T-helper 9 cell (primary cell): ENCODE measurements at places on chromosomes 1 and 21.
A peak's percentile ranks its signal among the peaks of the same experiment; 100 is the strongest.

DNA sequence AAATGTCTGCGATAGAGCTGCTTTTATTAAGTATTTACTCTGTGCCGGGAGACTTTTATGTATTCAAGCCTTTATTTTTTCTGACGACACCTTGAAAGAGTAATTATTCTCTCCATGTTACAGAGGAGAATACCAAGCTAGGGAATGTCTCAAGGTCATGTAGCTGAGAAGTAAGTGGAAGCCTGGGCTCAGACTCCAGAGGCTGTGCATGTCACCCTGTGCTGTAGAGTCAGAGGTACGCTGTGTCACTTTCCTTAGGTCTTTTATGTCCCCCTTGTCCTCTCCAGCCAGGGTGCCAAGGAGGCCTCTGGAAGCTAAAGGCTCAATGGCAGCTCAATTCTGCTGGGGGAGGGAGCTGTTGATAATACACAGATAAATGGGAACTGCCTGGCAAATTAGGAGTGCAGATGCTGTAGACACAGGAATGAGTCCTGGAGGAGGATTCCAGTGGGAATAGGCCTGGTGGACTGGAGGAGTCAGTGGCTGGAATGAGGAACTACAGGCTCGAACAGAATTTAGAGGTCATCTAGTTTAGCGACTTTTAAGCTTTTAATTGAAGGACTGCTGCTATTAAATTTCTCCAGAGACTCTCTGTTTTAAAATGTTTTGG is 9.3 kb upstream of the IL19 start:
- no peak for DNase-seq

DNA sequence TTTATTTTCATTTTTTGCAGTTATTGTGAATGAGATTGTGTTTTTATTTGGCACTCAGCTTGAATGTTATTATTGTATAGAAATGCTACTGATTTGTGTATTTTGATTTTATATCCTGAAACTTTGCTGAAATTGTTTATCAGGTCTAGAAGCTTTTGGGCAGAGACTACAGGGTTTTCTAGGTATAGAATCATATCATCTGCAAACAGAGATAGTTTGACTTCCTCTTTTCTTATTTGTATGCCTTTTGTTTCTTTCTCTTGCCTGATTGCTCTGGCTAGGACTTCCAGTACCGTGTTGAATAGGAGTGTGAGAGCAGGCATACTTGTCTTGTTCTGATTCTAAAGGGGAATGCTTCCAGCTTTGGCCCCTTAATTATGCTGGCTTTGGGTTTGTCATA is 27.3 kb downstream of the ZNF691 start:
- no peak for DNase-seq

DNA sequence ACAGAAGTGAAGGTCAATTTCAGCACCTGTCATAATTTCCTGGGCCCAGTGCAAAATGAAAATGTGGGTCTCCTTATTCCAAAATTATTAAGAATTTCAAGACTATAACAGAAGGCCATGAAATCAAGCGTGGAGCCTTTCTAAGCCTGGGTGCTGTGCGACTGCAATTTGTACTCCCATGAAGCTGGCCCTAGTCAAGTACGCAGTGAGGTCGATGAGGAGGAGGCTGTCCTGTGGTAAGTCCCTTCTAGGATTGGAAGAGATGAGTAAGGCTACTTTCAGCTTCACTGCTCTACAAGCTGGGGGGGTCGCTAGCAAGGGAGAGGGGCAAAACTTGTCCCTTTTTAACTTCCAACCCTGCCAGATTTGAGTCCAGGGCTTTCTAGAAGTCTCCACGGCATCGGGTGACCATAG is 410 bp upstream of the NUDC start:
- no peak for DNase-seq

- no peak for DNase-seq
Measured at GRCh38 chr1:220741349-220741748, 6.8 kb upstream of the MTARC2 start.

- no peak for DNase-seq
Measured at GRCh38 chr21:36255663-36256062, 64.3 kb upstream of the MORC3 start.

- no peak for DNase-seq
Measured at GRCh38 chr1:59412718-59413326, 115.9 kb downstream of the FGGY start.

DNA sequence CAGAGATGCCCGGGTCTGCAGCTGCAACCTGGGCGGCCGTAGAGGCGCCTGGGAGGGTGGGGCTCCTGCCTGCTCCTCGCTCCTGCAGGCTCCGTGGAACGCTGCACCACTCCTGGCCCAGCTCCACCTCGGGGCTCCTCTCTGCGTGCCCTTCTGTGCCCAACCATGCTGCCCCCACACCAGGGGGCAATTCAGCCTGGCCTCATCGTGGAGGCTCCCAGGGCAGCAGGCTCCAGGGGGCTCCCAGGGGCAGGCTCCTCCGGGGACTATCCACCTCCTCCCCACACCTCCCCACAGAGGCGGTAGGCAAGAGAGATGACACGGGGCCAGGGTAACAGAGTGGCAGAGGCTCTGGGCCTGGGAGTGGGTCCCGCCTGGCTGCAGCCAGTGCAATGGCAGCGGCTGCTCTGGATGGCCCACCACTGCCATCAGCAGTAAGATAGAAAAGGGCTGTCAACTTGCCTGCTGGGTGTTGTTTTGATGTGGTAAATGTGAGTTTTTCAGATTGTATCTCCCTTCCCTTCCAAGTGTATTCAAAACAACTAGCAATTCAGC is 22.4 kb upstream of the LRRC8C start:
- DNase-seq: peak; percentile 42

GRCh38 chr1:15443281-15443680 is 5.0 kb downstream of the CTRC start:
- DNase-seq: no peak

- no peak for DNase-seq
Measured at GRCh38 chr1:108831225-108831624, 25.7 kb downstream of the AKNAD1 start.

DNA sequence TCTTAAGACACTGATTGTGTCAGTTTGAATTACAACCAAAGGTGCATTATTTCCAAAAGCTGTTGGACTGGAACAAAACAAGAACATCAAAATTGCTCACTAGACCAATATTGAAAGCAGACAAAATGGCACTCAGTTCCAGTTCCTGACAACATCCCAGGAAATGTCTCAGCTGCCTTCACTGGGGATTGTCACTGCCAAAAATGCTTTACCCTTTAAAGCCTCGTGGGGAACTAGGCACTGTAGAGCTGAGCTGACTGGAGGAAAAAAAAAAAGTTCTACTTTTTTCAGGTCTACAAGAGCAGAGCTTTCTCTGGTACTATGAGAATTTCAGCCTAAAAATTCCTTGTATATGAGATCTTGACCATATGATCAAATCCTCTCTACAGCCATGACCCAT is 21.9 kb downstream of the GPR52 start:
- no peak for DNase-seq

DNA sequence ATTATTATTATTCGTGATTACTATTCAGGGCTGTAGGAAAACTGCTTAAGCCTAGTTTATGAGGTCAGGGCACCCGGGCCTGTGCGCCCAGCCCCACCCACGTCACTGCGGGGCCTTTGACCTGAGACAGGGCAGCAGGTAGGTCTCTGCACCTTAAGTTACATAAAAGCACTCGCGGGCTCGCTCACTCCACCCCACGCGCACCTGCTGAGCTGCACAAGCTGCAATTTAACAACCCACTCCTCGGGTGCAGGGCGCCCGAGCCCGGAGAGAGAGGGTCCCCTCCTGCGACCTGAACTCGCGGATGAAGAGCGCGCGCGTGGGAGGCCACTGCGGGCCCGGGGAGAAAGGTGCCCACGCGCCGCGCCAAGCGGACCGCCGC is 477 bp downstream of the ICMT start:
- DNase-seq: no peak

GRCh38 chr1:150777544-150777943 is 12.0 kb upstream of the CTSS start:
- no peak for DNase-seq

GRCh38 chr21:45228171-45228641 is 59.5 kb downstream of the POFUT2 start:
- peak; percentile 57 for DNase-seq

GRCh38 chr1:42700006-42700405 is 17.8 kb downstream of the YBX1 start:
- no peak for DNase-seq

GRCh38 chr1:228862542-228863505 is 127.5 kb downstream of the RHOU start:
- no peak for DNase-seq

GRCh38 chr21:25936776-25937175 is 202.0 kb downstream of the GABPA start:
- no peak for DNase-seq

GRCh38 chr1:192573499-192573898 is 2.1 kb upstream of the RGS1 start:
- no peak for DNase-seq

DNA sequence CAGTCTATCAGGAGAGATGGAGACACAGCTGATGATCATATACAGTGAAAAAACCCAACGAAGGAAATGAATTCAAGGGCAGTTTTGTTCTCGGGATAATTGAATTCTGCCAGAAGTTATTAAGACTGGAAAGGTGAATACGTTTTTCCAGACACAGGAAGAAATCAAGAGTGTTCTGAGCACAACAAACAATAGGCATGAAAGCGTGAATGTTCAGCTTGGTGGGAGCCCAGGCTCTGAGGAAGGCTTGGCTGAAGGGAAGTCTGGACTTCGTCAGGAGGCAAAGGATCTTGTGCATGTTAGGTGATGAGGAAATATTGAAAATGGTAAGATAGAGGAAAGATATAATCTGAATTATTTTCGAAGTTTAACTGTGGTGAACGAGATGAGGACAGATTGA is 50.4 kb downstream of the CYYR1 start:
- DNase-seq: no peak

- no peak for DNase-seq
Measured at GRCh38 chr1:182829285-182829932, 9.7 kb upstream of the DHX9 start.

DNA sequence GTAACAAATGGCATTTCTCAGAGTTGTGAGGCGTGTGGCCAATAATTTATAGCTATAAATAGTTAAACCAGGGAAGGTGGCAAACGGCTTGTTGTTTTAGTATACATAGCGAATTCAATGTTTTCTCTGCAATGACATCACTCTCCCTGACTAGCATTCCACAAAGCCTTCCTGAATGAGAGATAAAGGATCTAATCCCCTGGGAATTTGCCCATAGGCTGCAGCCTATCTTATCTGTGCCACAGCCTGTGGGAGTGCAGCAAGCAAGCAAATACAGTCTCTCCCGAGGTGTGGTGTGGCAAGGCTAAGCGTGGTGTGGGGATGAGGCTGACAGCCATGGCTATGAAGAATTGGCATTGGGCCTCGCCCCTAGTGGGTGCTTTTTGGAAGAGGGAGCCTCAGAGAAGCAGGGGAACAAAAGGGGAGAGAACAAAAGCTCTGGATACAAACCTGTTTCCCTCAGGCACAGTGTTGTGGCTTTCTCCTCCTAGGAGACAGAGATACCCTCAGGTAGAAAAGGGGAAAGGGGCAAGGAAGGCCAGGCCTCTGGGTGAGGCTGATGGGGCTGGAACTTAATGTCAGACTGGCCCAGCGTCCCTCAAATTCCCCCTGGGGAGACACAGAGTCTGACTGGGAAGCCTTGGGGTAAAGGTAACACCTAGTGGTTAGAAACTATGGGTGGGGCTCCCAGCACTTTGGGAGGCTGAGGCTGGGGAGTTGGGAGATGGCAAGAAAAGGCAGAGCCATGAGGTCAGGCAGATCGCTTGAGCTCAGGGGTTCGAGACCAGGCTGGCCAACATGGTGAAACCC is 8.9 kb downstream of the TAGLN2 start:
- DNase-seq: no peak

DNA sequence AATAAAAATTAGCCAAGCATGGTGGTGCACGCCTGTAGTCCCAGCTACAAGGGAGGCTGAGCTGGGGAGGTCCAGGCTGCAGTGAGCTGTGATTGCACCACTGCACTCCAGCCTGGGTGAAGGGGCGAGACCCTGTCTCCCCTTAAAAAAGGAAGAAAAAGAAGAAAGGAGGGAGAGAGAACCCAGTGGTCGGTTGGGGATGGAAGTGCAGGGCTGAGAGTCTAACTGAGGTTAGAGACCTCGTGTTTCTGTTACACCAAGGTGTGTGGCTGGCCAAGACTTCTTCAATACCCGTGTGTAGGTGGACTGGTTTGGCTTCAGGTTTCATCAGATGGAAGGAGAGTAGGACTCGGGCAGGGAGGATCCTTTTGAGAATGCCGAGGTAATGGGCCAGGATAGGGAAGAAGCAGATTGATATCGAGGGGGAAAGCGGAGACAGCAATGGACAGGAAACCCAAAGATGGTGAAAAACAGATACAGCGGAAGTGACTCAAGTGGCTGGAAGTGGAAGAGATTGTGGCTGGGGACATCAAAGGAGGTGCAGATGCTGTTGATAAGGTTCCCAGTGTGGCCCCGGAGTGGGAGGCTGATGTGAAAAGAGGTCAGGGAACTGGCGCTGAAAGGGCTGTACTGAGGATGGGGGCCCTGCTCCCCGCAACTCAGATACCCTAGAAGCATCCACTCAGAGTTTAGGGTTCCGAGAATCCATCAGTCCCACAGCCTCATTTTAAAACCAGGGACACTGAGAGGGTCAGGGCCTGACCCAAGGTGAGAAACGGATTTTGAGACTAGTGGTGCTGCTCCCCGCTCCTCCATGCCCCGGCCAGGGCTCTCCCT is 681 bp upstream of the UBXN10 start:
- DNase-seq: peak; percentile 37

- no peak for DNase-seq
Measured at GRCh38 chr1:17184822-17185484, 20.0 kb upstream of the PADI1 start.

- DNase-seq: no peak
Measured at GRCh38 chr1:5728663-5729355, 263.4 kb downstream of the NPHP4 start.

- DNase-seq: no peak
Measured at GRCh38 chr1:185520188-185520920, 203.3 kb upstream of the IVNS1ABP start.

- DNase-seq: no peak
Measured at GRCh38 chr1:245986404-245987218, 520.5 kb downstream of the SMYD3 start.
